Testis (tissue), 5 donors: ENCODE measurements at places on chromosomes 6 and 20. TPM values are rescaled to one million over a fixed set of nuclear protein-coding genes. Genes with fewer than 3 reads are reported as not detected.
A peak's percentile ranks its signal among the peaks of the same experiment; 100 is the strongest.

GRCh38 chr6:18436341-18436740 lies 49.2 kb downstream of the RNF144B start:
- no peak for DNase-seq

DNA sequence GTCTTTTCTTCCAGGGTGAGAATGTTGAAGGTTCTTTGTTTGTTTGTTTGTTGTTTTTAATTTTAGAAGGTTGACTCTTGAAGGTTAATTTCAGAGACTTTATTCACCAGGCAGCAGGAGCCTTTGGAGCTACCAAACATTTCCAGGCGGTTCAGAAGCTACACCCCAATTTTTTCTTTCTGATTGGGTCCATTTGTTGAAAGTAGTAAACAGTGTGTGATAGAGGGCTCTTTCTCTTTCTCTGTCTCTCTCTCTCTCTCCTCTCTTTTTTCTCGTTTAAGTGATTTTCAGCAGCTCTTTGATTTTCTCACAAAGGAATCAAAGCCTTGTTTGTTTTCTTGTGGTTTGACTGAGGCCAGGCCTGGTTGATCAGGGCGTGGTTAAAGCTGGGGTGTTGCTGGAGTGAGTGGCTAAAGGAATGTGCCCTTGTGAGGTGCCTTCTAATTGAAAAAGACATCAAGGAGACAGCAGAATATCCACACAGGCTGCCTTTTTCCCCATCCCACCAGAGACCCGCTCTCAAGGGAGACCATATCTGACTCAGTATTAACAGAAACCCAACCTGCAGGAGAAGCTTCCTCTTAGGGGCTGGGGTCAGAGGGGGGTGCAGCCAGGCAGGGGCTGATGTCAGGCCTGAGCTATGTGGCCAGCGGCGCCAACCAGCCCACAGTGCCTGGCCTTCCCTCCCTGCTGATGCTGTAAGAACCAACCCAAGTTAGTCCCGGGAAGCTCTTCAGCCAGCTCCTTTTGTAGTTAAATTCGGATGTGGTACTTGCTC lies 40.4 kb upstream of the NAA20 start:
- DNase-seq: peak; percentile 57

DNA sequence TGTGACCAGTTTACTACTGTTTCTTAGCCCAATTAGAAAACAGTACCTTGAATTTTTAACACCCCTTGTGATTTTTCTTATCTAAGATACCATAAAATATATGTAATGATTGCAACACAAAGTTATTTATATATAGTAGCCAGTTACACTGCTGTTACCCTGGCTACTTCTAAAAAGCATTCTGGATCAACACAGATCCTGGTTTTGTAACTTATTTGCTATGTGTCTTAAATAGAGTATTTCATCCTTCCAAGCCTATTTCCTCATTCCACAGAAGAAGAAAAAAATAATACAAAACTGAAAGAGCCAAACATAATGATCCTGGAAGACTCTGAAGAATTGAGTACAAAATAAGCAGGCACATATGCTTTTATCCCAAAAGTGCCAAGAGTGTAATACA lies 19.0 kb upstream of the GSTA4 start:
- DNase-seq: no peak

- no peak for DNase-seq
Observed at GRCh38 chr20:39378776-39379175, 416.6 kb downstream of the DHX35 start.

The SIRPB1 gene
- not detected for total RNA-seq

The ARMC2 gene
- total RNA-seq: 24.0 TPM

DNA sequence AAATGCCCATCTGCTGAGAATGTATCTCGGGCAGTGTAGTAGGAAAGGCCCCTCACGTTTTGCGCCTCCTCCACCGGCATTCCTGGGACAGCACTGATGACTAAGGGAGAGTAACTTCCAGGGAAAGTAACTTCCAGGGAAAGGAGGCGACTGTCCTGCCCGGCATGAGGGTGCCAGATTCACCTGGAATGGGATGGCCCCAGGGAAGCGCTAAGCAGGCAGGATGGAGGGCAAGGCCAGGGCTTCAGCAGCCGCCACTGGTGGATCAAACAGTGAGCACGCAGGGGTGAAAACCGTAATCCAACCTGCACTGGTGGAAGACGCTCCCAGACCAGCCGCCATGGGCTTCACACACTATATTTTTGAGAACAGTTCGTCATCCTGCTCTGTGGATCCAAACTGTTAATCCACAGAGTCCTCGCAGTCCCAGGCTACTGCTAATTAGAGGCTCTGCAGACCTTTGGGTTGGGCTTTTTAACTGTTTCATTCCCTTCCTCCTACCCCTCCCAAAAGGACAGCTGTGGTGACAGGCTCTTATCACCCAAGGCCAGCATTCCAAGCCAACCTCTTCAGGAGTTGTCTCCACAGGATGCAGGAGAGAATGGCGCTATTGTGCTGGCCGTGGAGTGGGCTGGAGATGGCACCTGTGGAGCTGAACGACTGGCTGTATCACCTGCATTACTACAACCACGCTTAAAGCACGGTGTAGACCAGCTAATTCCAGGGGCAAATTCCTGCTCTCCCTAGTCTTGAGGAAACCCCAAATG lies 178.9 kb downstream of the DLL1 start:
- DNase-seq: peak; percentile 7

DNA sequence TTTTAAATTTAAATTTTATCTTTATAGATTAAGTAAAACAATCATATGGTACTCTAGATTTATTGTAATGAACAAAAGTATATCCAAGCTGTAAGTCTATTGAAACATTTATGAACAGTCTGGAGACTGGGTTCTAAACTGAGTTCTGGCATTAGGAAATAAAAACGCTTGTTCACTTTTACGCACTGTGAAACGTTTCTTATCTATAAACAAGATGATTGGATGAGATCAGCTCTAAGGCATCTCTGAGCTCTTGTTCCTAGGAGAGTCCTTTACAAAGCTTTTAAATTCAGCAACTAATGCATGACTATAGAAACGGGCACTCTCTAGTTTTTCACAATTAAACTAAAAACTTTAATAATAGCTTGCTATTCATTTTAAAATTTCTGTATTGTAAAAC lies 6.8 kb downstream of the HUS1B start:
- no peak for DNase-seq

The GLP1R gene
- 0.31 TPM for total RNA-seq

DNA sequence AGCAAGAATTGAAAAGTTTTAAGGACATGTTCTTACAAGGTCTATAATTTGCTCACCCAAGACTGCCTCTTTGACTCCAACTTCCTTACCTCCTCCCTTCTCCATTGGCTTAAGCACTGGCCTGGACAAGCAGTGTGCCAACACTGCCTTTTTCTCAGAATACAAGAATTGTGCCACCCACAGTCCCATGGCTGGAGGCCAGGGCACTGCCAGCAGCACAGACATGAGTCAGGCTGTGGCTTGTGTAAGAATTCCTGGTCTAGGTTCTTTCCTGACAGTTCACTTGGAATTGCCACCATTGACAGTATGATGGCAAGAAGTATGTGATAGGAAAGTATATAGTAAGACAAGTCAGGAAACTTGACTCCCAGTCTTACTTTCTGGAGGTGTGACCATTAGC lies 202.7 kb upstream of the MARCKS start:
- DNase-seq: peak; percentile 19

GRCh38 chr20:11712639-11713160 lies 205.0 kb upstream of the BTBD3 start:
- no peak for DNase-seq

DNA sequence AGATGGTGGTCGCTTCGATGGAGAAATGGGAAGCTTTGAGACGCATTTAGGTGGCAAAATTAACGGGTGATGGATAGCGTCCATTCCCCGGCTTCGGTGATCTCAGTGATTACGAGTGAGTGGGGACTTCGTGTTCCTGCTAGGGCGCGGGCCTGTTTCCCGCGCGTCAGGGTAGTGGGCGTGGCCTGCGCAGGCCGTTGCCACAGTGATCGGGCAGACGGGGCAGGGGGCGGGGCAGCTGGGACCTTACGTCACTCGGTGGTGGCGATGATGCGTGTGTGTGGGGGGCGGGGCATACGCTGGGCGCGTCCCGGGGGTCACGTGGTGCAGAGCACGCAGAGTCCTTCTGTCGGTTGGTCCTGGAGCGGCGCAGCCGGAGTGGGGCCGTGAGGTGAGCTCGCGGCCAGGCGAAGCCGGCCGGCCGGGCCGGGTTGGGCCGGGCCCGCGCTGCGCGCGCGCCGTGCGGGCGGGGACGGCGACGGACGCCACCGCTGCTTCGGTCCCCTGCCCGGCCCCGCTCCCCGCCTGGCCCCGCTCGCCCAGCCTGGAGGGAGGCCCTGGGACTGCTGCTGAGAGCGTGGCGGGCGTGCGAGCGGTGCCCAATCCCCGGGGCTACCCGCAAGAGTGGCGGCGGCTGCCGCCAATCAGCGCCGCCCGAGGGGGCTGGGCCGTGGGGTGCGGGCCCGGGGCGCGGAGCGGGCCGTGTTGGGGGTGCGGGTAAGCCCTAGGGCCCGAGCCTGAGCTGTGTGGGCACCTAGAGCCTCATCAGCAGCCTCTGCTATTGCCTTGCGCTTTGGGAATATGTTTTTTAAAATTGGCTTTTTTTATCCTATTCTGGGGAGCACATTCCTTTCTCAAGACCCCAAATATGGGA lies at the start of gene PHF20:
PHF20 (plus strand) TSS at position 327 of the 874 bp plus-strand sequence. CDS start 29,508 bp downstream, outside the sequence.
- DNase-seq: peak; percentile 99

The DYNLT2 gene
- total RNA-seq: 15.4 TPM

DNA sequence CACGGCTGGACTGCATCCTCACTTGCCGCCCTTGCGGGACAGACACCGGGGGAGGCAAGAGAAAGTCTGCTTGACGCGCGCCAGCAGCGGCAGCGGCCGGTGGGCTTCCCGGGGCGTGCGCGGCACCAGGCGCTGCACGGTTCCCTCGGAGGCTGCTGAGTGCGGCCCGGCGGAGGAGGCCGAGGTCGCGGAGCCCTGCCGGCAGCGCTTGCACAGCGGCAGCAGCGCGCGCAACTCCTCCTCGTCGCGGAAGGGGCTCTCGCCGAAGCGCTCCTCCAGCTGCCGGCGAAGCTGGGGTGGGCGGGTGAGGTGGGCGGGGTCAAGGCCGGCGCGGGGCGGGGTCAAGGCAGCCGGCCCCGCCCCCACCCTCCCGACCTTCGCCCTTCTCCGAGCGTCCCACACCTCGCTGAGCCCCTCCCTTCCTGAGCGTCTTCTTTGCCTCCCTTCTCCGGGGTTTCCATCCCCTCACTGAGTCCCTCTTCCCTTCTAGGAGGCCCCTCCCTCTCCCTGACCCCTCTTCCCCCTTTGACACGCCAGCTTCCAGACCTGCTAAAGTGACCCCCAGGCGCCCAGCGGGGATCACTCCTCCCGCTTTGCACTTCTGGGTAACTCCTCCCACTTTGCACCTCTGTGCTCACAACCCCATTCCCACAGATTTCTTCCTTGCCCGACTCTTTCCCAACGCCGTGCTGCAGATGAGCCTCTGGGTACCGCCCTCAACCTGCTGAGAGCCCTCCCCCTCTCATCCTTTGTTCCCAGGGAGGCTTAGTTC lies 8.8 kb downstream of the DUSP15 start:
- peak; percentile 79 for DNase-seq

GRCh38 chr6:137746264-137746663 lies 120.8 kb upstream of the TNFAIP3 start:
- no peak for DNase-seq

The PNISR gene
- total RNA-seq: 173 TPM

DNA sequence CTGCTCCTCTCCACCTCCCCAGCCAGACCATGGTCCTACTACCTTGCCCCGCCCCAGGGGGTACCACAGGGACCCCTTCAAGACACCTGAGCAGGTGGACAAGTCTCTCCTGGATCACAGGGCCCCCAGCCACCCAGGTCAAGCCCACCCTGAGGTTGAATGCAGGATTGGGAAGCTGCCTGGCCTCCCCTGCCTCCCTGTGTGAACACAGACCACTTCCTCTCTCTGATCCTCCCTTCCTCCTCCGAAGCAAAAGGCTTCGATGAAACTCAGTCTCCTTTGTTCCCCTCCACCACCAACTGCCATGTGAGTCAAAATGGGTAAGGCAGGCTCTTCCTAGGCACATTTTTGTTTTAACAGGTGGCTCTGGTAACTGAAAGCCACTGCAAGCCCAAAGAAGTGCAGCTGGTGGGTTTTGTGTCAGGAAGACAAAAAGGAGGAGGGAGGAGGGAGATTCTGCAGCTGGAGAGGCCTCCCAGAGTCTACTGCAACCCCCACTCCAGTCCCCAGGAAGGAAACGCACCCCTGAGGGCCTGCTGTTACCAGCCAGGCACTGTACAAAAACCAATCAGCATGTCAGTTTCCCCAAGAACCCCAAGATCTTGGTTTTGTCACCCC lies 5.4 kb downstream of the ADA start:
- DNase-seq: no peak

DNA sequence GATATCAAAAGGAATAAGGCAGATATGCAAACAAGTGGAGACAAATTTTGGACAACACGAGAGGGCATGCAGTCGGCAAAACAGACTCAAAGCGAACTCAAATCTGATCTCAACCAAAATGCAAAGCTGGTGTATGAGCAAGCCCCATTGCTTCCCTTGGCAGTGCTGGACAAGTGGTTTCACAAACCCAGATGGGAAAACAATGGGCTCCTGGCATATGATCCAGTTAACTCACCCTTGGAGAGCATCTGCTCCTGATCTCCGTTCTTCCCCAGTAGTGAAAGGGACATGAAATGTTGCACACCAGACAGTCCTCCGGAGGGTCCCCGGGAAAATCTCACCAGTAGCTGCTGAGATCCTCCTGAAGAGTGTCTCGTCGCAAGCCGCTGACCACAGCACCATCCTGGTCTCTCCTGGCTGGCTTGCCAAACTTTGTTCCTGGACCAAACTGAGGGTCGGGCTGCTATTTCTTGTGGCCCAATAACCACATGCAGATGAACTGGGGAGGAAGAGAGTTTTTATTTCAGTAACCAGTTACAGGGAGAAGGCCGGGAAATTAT lies 84.3 kb upstream of the THBS2 start:
- no peak for DNase-seq

GRCh38 chr6:66245231-66245630 lies 538.2 kb upstream of the EYS start:
- DNase-seq: no peak
